Pons (tissue), 1 donor: ENCODE measurements at places on chromosomes 5 and 9.

GRCh38 chr9:107193251-107193650, 89.8 kb upstream of the RAD23B start:
- DNase-seq: no peak

GRCh38 chr5:109305352-109305751, 104.4 kb downstream of the PJA2 start:
- no peak for DNase-seq

DNA sequence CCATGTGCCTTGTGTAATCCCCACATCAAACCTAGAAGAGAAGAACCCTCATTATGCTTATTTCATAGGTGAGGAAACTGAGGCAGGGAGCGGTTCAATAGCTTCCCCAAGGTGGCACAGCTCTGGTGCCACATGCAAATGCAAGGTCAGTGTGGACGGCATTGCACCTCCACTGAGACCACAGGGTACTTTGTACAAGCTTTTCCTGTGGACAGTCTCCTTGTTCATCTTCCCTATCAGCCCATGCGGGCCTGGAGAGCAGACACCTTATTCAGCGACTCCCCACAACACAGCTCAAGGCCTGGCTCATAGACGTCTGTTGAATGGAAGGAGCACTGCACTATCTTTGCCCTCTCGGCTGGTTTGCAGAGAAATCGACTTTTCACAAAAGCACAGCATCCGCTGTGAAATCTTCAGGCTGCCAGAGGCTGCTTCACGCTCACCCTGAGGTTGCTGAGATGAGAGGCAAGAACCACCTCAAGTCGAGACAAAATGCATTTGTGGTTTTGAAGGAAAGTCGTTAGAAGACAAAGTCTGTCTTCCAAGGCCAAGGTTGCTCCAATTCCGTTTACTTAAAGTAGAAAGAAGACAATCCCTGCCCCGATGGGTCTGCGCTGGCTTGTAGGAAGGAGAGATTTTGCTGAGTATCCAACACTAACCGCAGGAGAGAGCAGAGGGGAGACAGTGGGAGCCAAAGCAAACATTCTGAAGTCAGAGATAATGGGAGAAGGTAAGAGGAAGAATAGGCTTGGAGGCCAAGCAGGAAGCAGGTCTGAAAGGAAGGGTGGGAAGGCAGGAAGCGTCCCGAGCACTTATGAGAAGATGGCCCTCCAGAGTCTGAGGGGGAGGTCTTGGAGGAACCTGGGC, 34.2 kb upstream of the STRBP start:
- no peak for DNase-seq

DNA sequence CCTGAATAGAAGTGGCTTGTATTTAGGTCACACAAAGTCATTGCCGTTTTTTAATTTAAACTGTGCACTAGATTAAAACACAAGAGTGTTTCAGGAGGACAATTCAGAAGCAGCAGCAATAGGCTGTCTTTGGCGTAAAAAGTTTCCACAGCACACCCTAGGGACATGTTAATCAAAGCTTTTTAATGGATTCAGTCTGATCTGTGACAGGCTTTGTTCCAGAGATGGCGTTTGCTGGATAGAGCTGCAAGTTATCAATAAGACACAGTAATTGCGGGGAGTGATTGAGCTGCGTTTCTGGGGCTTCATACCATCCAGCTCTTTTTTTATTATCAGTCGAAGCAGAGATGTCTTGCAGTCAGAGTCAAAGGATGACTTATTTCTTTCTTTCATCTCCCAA, 300.3 kb downstream of the ZNF608 start:
- DNase-seq: peak; percentile 52

DNA sequence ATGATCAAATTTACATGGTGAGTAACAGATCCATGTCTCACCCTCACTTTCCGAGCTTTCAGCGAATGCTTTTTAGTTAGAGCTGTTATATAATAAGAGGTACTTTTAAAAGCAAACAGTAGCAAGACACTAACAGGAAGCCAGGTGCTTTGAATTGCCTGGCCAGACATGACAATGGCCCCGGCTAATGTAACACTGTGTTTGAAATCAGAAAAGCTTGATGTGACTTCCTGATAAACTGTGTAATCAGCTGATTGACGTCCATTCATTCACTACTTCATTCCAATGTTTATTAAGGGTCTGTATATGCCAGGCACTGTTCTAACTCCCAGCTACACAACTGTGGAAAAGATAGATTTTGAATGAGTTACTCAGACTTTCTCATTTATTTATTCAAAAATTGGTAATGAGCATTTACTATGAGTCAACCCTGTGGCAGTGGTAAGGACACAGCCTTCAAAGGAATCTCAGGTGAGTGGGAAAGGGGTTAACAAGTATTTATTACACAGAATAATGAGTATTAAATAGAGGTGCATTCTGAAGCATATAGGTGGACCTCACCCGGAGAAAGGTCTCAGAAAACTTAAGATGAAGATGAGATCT, 26.6 kb downstream of the DPYSL3 start:
- DNase-seq: no peak

GRCh38 chr5:14908172-14908571, 36.6 kb upstream of the ANKH start:
- DNase-seq: no peak

DNA sequence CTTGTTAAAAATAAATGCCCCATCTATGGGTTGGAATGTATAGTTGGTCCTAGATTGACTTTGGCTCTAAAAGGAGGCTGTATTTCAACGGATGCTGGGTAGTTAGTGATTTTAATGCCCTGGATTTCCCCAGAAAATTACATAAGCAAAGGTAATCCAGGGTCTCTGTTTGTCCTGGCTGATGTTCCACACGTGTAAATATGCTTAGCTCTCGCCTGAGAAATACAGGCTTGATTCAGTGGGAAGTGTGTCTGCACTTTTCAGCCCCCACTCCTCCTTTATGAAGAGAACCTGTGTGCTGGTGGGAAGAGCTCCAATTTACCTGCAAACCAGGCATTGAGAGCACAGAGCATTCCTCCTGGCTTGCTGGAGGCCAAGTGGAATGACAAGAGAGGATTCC, 294.6 kb upstream of the CLINT1 start:
- DNase-seq: no peak
